OCI-LY7 (cell line): ENCODE measurements at places on chromosomes 2 and 18. TPM values are rescaled to one million over a fixed set of nuclear protein-coding genes. Genes with fewer than 3 reads are reported as not detected.

The SP100 gene
- total RNA-seq = 54.5 and 63.3 TPM in 2 replicates

The C2orf69 gene
- 17.5 and 18.9 TPM in 2 replicates for total RNA-seq

The RAX gene
- not detected in 2 replicates for total RNA-seq

The RFX8 gene
- total RNA-seq = not detected in 2 replicates

The TRIP12 gene
- total RNA-seq = 175 and 185 TPM in 2 replicates

The LRP1B gene
- not detected in 2 replicates for total RNA-seq

The ASXL2 gene
- 31.8 and 33.1 TPM in 2 replicates for total RNA-seq

The CASP10 gene
- total RNA-seq = 0.42 and 0.51 TPM in 2 replicates

The RGPD4 gene
- not detected in 2 replicates for total RNA-seq

The C2orf92 gene
- total RNA-seq = 10.3 and 11.2 TPM in 2 replicates

The SERPINB12 gene
- total RNA-seq = not detected in 2 replicates

The UBE2F gene
- total RNA-seq = 21.0 and 27.1 TPM in 2 replicates

The FHOD3 gene
- total RNA-seq = 2.4 and 2.5 TPM in 2 replicates

The SUCLG1 gene
- 62.3 and 66.4 TPM in 2 replicates for total RNA-seq

The CCDC68 gene
- not detected in 2 replicates for total RNA-seq

The CCDC141 gene
- total RNA-seq = 0.07 and 0.32 TPM in 2 replicates

The LGALSL gene
- total RNA-seq = 3.8 and 4.5 TPM in 2 replicates

The DNER gene
- not detected in 2 replicates for total RNA-seq

The AQP12A gene
- total RNA-seq = not detected in 2 replicates

The VWC2L gene
- total RNA-seq = not detected in 2 replicates

The CNDP1 gene
- not detected in 2 replicates for total RNA-seq

The DLX2 gene
- total RNA-seq = not detected in 2 replicates

The BOLL gene
- not detected in 2 replicates for total RNA-seq

The MOCOS gene
- total RNA-seq = not detected in 2 replicates

The SYT4 gene
- total RNA-seq = not detected in 2 replicates

The TEKT4 gene
- total RNA-seq = not detected in 2 replicates

The ACVR2A gene
- 2.1 and 2.5 TPM in 2 replicates for total RNA-seq

The ACKR3 gene
- 0.33 and 0.46 TPM in 2 replicates for total RNA-seq

The ARHGEF4 gene
- total RNA-seq = 1.3 and 1.7 TPM in 2 replicates

The PLB1 gene
- total RNA-seq = not detected in 2 replicates

The HAAO gene
- total RNA-seq = not detected in 2 replicates

The MAPK4 gene
- total RNA-seq = not detected in 2 replicates
